Activated CD8-positive, alpha-beta memory T cell treated with anti-CD3 and anti-CD28 coated beads, Interleukin-2, amount 10 ng/mL, durations not matched to agents 7 days and 5 days (primary cell): ENCODE measurements at places on chromosomes 2 and 18. TPM values are rescaled to one million over a fixed set of nuclear protein-coding genes. Genes with fewer than 3 reads are reported as not detected.

Gene ANKRD62
- not detected for total RNA-seq

DNA sequence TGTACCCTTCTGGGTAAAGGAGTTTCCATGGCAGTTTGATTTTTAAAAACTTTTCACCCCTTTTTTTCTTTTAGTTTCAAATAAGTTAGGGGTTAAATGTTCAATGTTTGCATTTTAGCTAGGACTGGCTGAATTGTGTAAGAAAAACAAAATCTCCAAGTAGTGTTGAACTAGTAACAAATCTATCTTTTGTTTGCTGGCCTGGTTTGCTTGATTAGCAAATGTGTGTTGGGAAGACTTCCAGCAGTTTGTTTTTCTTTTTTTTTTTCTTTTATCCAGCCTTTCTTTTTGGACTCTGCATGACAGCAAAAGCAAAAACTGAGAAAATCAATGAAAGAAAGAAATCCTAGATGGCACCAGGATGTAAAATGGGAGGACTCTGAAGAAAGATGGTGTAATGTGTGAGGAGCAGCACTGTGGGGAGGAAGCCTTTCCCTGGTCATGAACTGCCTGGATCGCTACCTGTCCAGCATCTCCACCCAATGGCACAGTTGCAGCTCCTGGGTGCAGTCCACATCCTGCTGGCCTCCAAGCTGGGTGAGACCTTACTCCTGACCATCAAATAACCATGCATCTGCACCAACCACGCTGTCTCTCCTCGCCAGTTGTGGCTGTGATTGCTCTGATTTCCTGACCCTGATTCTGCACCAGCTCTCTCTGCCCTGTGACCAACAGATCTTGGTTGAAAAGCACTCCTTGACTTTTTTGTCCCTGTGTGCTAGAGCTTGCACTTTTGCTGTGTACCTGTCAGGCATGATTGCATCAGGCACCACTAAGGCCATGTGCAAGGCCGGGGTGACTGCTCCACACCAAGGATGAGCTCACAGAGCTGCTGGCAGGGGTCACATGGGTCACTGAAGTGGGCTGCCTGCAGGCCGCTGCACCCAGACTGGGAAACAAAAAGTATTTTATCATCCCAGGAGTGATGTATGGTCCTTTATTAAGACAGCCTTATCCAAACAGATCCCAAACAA, 71.2 kb upstream of the ZNF236 start:
- no peak overlapping the region for H3K27ac ChIP-seq
- no peak for DNase-seq
- H3K4me3 ChIP-seq: no peak overlapping the region
- H3K36me3 ChIP-seq: peaks cover 8% of the 10 kb centered on the region
- peaks cover 9% of the 10 kb centered on the region for H3K27me3 ChIP-seq

- no peaks in the 10 kb centered on the region for H3K36me3 ChIP-seq
- no peak overlapping the region for H3K27ac ChIP-seq
- peaks cover 11% of the 10 kb centered on the region for H3K4me1 ChIP-seq
- DNase-seq: no peak
Observed at GRCh38 chr2:96931966-96932365, 54.4 kb downstream of the FAM178B start.

Gene TTC21B
- 13.8 TPM for total RNA-seq

DNA sequence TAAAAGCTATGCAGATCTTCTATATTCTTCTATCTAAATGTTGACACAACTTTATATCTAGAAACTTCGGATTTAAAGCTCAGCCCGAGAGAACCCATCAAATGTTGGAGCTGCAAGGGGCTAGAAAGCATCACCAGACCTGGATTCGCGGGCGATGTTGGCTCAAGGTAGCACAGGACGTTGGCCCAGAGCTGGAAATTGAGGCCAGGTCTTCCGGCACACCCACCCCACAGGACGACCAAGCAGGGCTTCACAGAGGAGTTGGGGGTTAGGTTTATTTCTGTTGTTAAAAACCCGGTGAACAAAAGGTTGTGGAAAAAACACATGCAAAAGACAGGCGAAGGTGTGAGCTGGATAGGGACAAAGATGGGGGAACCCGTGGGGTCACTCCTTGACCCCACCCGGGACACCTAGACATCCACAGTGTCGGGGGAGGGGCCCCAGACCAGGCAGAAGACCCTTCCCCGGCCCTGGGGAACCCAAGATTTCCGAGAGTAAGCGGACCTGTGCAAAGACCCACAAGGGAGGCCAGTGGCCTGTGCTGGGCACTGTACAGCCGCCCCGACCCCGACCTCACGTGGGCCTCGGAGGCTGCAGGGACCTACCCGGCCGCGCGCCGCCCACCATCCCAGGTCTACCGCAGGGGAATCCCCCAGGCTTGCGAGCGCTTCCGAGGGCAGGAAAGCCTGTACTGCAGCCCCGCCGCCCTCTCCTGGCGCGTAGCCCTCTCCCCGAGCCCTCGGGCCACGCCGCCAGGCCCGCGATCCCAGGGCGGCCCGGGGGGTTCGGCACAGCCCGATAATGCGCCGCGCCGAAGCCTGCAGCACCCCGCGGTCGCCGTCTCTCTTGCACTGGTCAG, 1.8 kb upstream of the AGBL5 start:
- H3K27ac ChIP-seq: peak overlapping the region; percentile 94
- peak overlapping the region; percentile 80 for H3K4me3 ChIP-seq
- H3K36me3 ChIP-seq: peaks cover 11% of the 10 kb centered on the region
- H3K27me3 ChIP-seq: peaks cover 6% of the 10 kb centered on the region

Gene SKA1
- total RNA-seq: 47.5 TPM

Gene CDH7
- total RNA-seq: not detected

Gene INPP5D
- 140 TPM for total RNA-seq

DNA sequence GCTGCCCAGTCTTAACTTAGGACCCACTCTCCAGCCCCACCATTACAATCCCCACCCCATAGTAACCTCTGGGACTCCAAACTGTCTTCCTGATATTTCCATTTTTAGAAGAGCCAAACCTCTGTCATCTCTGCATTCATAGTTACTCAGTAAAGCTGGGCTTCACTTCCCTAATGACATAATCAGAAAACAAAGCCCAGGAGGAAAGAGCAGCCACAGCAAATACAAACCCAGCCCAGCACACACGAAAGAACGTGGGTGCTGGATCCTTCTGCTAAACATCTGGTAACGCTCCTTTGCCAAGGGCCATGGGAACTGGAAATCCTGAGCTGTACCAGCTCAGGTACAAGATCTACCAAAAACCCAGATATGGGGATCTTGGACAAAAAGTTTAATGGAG, 36.8 kb upstream of the RIOK3 start:
- no peaks in the 10 kb centered on the region for H3K36me3 ChIP-seq
- H3K4me1 ChIP-seq: no peaks in the 10 kb centered on the region
- DNase-seq: no peak
- no peak overlapping the region for H3K27ac ChIP-seq
- H3K4me3 ChIP-seq: no peak overlapping the region
- H3K27me3 ChIP-seq: no peaks in the 10 kb centered on the region

DNA sequence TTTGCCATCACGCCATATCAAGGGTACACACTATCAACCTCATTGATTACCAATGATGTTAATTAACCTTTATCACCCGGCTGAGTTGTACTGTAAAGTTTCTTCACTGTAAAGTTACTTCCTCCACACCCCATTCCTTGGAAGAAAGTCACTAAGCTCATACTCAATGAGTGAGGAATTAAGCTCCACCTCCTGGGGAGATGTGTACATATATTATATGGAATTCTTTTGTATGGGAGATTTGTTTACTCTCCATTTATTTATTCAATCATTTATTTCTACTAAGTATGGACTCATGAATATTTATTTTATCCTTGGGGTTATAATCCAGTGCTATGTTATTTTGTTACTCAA, 56.8 kb downstream of the C2orf74 start:
- H3K36me3 ChIP-seq: peaks cover 43% of the 10 kb centered on the region
- no peak overlapping the region for H3K27ac ChIP-seq
- no peaks in the 10 kb centered on the region for H3K27me3 ChIP-seq
- DNase-seq: no peak
- peaks cover 2% of the 10 kb centered on the region for H3K4me1 ChIP-seq

DNA sequence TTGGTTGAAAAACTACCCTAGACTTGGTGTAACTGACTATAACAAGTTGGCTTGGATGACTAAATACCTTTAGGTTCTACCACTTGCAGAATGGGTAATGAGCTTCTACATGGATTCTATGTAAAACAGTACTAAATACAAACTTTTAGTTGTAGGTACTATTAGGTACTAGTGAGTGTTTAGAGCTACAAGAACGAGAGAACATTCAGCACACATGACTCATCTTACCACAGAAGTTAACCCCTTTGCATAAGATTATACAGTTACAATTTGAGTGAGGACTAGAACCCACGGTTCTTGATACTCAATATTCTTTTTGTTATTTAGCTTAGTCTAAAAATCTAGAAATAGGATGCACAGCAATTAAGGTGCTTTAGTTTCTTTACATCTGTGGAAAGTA, 101.7 kb upstream of the TFCP2L1 start:
- H3K4me3 ChIP-seq: no peak overlapping the region
- H3K4me1 ChIP-seq: peaks cover 16% of the 10 kb centered on the region
- no peak for DNase-seq
- no peaks in the 10 kb centered on the region for H3K27me3 ChIP-seq
- H3K36me3 ChIP-seq: peaks cover 32% of the 10 kb centered on the region
